ENCODE measurements at places on chromosomes 2 and 18.

DNA sequence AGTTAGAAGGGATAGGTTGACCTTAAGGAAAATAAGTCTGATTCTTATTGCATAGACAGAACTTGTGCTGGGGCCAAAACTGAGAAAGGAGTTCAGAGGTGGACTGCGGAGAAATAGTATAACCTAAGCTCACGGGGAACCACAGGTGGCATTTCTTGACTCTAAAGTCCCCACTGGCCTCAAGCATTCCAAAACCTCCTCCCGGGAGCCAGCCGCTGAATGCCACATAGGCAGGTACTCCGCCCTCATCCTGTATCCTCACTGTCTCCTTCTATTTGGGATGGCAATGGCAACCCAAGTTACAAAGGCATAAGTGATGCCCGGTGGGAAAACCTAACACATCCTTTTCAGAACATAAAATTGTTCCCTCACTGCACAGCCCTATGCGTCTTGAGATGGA is 173.0 kb downstream of the SP3 start:
- DNase-seq, result no peak

GRCh38 chr2:85353876-85354285 is 447 bp downstream of the RETSAT start:
- DNase-seq, result peak; percentile 45

DNA sequence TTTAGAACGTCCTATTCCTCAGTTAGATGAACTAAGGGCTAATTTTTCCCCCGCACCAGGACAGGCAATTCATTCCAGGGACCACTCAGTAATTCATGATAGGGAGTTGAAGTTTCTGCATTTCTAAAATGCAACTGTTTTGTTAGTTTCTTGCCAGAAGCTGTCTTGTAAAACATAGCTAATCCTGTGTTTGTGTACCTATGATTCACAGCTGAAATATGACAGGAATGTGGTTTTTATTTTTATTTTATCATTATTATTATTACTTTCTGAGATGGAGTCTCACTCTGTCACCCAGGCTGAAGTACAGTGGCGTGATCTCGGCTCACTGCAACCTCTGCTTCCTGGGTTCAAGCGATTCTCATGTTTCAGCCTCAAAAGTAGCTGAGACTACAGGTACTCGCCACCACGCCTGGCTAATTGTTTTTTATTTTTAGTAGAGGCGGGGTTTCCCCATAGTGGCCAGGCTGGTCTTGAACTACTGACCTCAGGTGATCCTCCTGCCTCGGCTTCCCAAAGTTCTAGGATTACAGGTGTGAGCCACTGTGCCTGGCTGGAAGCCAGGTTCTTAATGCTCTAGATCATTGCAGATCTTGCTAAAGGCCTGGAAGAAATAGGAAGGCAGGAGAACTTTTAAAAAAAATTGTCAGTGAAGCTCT is 154.8 kb upstream of the FHL2 start:
- DNase-seq, result peak; percentile 23

DNA sequence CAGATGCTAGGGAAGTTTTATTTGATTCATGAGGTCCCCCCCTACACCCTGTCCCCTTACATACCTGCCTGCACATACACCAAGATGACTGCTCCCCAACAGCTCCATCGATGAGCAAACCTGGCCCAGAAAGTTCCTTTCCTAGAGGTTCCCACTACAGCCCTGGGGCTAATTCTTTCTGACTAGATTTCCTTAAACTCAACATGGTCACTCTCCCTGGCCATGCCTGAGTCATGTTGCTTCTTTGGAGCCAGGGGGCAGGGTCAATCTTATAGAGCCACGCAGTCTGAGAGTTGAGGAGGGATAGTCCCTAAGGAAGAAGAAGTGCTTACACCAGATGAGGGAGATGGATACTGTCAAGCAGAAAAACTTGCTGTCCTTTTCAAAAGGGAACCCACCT is 67.7 kb upstream of the GLI2 start:
- DNase-seq, result no peak

GRCh38 chr2:190431907-190432306 is 23.8 kb downstream of the MFSD6 start:
- DNase-seq, result no peak

DNA sequence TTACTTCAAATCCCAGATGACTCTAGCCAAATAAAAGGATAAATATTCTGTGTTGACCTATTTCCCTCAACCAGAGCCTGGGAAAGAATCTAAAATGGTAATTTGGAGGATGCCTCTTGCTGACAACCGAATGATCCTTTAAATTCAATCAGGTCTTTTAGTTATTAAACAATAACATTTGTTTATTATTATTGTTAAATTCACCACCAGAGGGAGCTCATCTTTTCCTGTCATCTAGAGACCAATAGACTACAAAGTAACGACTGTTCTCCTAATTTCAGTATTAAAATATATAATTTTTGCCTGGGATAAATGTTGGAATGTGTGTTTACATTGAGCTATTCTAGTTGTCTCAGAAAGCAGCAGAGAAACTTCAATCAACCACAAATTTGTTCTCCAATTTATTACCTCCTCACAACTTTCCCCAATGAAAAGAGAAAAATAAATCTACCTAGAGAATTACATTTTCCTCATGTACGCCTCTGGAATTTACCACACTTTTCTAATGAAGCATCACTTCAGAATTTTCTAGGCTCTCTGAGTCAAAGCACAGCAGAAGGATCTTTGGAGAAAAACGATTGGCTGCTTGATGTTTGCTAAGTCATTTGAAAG is 142.7 kb downstream of the SCG2 start:
- DNase-seq, result no peak
